ENCODE measurements at places on chromosomes 1 and 21.

DNA sequence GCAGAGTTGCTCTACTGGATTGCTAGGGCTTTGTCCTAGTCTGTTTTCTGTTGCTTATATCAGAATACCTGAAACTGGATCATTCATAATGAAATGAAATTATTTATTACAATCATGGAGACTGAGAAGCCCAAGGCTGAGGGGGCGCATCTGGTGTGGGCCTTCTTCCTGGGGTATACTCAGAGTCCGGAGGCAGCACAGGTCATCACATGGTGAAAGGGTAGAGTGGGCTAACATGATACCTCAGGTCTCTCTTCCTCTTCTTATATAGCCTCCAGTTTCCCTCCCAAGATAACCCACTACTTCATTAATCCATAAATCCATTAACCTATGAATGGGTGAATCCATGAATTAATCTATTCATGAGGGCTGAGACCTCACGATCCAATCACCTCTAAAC lies 667.6 kb upstream of the NCAM2 start:
- DNase-seq, result no peak

DNA sequence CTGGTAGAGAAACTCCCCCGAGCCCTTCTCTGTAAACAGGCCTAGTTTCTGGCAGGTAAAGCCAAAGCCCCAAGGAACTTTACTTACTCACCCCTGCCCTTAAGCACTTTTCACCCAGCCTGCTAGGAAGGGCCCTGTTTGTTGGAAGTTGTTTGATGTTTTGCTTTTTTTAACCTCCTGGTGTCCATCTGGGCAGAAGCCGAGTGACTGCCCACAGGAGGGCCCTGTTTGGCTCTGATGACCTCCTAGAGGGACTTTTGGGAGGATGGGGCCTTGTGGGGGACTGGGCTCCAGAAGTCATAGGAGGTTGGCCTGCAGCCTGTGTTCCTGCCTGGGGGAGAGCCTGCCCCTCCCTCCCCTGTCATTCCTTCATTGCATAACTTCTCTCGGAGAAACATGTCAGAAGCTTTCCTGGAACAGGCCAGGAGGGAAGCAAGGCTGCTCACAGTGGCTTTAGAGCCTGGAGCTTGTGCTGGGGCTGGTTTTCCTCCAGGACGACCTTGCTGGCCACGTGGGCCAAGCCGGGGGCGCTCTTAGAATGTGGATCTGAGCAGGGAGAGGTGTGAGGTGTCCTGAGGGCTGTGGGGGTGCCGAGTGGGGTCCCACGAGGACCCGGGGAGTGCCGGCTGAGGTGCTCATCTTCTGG lies 33.9 kb downstream of the COQ8A start:
- DNase-seq, result no peak

- DNase-seq, result peak; percentile 32
These were observed 120.4 kb downstream of the TOMM20 start for GRCh38 chr1:235008239-235008638.

- DNase-seq, result no peak
These were observed 2.6 kb upstream of the MFN2 start for GRCh38 chr1:11977625-11978024.

DNA sequence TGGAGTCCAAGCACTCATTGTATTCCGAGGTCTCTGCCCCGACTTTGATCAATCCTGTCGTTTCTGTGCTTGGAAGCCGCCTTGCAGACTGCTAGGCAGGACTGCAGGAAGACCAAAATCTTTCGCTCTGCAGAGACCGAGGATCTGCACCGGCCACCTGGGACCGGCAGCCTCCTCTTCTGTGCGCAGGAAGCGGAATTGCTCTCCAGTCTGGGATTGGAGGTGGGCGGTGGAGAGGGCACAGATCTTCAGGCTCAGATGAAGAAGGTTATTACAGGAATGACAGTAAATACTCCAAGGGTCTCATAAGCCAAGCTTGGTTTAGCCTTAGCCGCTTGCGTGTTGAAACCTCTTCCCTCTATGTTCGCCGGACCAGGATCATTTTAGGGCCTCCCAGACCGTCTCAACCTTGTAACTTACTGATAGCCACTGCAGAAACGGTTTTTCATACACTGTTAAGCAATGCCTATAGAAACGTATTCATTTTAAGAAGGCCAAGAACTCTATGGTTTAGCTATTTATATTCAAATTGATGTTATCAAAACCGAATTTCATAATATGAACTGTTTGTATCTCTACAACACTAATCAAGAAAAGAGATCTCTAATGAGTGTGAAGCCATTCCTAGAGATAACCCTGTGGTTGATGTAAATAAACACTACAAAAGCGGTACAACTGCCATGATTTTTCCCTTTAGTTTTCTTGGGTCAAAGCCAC lies 1.1 kb downstream of the MIA3 start:
- DNase-seq, result peak; percentile 28

- DNase-seq, result no peak
These were observed 698.8 kb downstream of the MATN1 start for GRCh38 chr1:30024411-30025195.

DNA sequence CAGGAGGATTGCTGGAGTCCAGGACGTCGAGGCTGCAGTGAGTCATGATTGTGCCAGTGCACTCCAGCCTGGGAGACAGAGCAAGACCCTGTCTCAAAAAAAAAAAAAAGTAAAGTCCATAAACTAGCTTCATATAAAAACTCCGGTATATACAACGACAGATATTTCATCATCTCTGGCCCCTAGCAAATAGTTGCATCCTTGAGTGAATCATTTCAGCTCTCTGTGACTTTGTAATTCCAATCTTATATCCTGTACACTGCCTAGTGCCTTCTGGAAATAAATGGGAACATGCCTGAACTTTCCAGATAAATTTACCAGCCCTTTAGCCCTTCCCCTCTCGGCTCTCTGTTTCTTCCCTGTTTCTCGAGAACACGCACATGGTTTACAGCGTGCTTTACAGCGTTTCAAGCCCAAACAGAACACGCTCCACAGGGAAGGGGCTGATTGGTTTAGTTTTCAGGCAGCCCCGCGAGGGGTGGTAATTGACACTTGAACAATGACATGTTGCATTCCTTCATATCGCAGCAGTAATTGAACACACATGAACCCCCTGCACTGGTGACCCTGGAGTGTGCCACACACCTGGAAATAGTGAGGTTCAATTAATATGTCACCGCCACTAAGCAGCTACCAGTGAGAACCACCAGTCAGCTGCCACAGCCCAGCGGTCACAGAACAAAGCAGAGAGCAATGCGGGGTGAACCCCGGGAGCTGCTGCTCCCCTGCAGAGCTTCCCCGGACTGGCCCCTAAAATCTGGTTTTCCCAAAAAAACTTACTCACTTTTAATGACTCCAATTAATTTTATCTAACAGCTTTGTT lies 35.7 kb upstream of the SIM2 start:
- no peak for DNase-seq

GRCh38 chr1:37306461-37306860 lies 167.9 kb upstream of the ZC3H12A start:
- no peak for DNase-seq

DNA sequence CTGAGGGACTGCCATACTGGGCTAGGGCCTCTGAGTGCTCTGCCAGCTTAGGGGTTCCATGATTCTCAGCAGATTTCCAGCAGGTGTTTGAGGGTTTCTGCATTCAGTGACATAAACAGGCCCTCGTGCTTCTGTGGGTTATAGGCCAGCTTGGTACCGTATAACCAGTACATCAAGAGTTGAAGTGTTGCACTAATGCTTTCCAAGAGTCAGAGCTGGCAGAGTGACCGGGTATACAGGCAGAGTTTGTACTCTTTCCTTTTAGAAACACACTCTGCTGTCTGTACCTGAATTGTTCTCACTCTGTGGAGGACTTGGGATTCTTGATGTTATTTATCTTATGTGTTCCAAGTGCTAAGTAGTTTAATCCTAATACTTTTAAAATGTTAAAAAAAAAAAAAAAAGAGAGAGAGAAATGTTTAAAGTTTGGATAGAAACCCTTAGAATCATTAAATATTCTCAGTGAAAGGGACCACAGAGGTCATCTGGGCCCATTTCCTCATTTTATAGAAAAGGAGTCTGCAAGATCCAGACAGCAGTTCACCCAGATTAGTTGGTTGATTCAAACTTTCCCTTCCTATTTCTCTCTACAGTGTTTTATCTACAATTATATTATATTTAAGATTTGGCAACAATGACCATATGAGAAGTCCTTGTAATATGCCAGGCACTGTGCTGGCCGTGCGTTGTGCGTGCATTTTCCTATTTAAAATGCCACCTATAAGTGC lies 325.8 kb downstream of the KIF26B start:
- DNase-seq, result no peak

DNA sequence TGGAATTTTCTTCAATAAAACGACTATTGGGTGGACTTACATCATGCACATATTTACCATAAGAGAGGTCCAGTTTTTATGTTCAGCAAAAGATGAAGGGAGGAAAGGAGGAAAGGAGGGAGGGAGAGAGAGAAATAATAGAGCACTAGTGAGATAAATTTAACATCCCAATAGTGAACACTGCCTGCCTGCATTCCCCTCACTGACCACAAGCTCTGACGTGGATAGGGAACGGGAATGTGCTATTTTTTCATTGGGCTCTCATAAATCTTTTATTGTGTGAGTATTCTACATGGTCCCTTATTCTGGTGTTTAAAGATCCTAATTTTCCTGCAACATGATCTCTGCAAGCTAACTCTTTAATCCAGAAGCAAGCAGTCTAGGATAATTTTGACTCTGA lies 82.1 kb downstream of the TTC3 start:
- no peak for DNase-seq

DNA sequence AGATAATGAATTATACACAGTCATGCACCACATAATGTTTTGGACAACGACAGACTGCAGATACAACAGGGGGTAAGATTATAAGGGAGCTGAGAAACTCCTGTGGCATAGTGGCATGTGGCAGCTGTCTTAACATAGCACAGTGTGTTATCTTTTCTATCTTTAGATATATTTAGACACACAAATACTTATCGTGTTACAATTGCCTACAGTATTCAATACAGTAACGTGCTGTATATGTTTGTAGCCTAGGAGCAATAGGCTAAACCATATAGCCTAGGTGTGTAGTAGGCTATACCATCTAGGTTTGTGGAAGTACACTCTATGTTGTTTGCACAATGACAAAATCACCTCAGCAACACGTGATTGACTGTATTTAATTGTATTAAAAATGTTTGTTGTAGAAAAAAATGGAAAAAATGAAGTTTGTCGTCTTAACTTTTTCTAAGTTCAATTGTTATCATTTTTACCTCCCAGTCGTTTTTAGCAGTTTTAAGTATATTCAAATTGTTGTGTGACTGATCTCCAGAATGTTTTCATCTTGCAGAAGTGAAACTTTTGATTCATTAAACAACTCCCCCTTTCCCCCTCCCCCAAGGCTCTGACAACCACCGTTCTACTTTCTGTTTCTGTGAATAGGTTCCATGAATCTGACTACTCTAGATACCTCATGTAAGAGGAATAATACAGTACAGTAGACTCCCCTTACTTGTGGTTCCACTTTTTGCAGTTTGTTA lies 351.0 kb upstream of the B3GALT2 start:
- DNase-seq, result peak; percentile 90

GRCh38 chr1:222613627-222614026 lies 4.3 kb upstream of the MIA3 start:
- DNase-seq, result no peak

GRCh38 chr1:245575710-245576109 lies 420.9 kb downstream of the KIF26B start:
- no peak for DNase-seq

DNA sequence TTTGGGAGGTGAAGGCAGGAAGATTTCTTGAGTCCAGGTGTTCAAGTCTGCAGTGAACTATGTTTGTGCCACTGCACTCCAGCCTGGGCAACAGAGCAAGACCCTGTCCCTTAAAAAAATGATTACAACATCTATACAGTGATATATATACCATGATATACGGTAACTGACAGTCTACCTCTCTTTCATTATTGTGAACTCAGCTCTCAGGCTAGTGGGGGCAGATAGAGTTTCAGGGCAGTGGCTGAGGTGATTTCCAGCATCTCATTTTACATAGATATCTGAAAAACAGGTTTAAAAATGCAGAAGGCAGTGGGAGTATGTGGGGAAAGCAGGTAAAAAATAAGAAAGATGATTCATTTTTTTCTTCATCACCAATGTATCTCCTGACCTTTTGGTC lies 8.1 kb upstream of the NTNG1 start:
- DNase-seq, result no peak

DNA sequence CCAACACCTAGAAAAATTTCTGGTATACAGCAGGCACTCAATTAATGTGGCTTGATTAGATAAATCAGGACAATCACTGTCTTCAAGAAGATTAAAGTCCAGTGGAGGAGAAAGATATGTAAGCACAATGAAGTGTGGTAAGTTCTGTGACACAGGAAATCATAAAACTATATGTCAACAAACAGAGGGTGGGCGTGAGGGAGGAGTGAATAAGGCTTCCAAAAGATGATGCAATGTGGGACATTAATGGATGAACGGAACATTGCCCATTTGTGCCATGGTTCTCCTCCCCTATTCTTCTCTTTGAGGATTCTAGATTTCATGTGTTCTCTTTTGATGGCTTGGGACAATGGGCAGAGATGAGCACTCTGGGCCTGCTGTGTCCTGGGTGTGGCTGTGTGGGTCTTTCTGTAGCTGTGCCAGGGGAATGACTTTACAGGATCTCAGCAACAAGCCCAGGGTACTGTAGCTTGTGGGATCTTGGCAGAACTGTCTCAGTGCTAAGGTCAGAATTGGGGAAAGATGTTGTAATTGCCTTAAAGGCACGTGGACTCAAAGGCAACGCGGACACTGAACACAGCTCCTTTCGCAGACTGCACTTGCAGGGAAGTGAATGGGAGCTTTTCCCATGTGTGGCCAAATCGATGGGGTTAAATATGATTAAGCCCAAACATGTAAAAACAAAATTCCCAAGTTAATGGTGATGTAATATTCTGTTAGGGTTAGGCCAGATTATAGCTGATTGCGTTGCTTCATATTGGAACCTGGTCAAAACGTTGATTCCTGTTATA lies 366.9 kb downstream of the TGFB2 start:
- DNase-seq, result no peak

GRCh38 chr1:236518322-236518721 lies 5.5 kb upstream of the LGALS8 start:
- no peak for DNase-seq

GRCh38 chr21:20276954-20277353 lies 721.3 kb upstream of the NCAM2 start:
- DNase-seq, result no peak

- no peak for DNase-seq
These were observed 1.9 kb upstream of the MPZ start for GRCh38 chr1:161311595-161312181.

DNA sequence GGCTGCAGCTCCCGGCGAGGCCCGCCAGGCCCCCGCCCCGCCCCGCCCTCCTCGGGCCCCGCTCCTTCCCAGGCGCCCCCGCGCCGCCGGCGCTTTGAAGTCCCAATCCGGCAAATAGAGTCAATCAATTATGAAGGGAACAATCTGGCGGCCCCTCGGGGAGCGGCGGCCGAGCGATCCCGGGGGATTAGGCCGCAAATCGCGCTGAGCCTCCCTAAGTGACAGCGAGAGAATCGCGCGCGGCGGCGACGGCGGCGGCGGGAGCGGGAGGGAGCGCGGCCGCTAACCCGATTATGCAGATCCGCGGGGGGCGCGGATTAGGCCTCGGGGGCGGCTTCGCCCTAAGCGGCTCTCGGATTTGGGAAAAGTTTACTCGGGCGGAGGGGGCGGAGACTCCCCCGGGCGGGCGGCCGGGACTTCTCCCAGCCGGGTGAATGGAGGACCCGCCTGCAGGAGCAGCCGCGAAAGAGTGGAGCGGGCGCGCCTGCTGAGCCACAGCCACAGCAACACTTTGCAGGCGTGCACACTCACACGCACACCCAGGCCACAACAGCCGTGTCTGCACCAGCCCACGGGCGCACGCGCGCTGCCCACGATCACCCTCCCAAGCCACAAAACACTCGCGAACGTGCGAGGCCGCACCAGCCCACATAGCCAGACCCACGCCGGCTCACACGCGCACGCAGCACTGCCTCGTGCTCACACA lies 23.0 kb upstream of the DMBX1 start:
- DNase-seq, result no peak

- DNase-seq, result no peak
These were observed 36.8 kb upstream of the PKN2 start for GRCh38 chr1:88647249-88647645.

Data from activated CD4-positive, alpha-beta T cell treated with anti-CD3 and anti-CD28 coated beads, Interleukin-10, Interleukin-2, amounts not matched to agents 100 ng/mL and 50 ng/mL, durations not matched to agents 16 hours and 8 hours (primary cell).